Kidney epithelial cell (primary cell): ENCODE measurements at places on chromosomes 12 and 14.

DNA sequence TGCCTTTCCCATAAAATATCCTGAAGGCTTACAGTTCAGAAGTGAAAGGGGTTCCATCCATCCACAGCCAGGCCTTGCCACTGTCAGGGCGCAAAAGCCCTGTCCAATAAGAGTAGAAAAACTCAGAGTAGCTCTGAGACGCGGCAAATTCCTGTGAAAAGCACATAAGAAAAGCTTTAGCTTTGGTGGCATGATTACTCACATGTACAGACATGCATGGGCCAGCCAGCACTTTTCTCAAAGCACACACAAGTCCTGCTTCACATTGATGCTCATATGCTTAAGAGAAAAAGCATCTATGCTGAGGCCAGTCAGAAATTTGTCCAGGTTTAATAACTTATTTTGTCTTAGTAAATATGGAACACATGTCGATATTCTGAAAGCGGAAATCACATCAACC, 25.5 kb downstream of the CLEC1A start:
- DNase-seq, result no peak

DNA sequence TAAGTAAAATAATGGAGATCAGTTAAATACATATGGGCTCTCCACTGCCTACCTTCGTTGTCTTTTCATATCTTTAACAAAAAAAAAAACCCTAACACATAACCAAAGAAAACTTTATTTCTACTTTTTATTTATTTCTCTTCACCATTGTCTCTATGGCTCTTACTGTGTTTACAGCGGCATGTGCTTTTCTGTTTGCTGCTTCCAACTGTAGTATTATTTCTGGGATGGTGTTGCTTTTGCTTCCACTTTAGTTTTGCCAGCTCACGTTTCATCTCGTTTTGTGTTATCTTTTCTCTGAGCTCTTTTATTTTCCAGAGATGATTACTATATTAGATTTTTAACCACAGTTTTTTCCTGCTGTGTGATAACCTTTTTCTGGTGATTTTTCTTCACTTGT, 46.1 kb downstream of the KTN1 start:
- no peak for DNase-seq

DNA sequence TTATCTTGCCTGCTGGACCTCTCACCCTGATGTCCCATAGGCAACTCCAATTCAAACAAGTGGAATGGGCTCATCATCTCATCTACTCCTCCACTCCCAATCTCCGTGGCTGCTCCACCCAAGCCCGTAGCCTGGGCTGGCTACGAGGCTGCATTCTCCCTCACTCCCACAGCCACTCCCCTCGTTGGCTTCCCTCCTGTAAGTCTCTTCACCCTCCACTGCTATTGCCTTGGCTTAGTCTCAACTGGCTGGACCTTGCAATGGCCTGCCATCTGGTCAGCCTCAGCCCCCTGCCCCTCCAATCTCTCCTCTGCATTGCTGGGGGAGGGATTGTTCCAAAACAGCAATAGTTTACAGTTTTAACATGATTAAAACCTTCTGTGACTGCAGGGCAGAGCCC, 44.4 kb upstream of the PELI2 start:
- no peak for DNase-seq

DNA sequence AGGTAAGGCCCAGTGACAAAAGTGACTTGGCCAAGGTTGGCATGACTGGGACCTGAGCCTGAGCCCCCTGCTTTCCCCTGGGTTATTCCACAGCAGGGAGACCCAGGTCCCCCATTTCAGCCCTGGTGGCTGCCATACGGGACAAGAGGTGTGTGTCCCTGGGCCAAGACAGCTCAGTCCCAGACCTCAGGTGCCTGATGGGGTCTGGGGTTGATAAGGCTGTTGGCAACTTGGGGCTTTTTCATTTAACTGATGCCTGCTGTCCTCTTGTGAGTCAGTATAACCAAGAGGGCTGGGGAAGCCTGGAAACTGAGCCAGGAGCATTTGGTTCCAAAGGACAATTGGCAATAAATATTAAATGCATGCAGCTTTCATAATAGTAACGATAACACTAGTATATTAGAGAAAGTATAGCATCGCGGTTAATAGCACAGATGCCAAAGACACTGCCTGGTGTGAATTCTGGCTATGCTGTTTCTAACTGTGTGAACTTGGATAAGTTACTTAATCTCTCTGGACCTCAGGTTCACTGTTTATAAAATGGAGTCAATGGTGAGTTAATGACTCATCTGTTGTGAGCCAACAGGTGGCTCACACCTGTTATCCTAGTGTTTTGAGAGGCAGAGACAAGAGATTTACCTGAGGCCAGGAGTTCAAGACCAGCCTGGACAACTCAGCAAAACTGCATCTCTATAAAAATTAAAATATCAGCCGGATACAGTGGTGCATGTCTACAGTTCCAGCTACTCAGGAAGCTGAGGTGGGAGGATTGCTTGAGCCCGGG, 898 bp downstream of the SDSL start:
- no peak for DNase-seq

DNA sequence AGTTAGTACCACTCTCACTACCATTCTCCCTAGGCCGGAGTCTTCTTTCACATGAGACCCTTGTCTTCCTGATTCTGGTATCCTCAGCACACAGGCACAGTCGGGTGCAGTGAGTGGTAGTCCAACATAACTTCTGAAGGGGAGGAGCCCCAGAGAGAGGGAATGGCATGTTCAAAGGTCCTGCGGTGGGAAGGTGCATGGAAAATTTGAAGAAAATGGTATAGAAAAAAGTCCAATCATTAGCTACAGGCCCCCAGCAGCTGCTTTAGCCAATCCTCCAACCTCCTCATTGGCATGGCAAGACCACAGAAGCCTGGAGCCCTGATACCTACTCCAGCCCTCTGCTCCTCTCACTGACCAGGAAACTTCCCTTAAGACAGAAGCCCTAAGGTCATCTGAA, 96.6 kb downstream of the ZFP36L1 start:
- DNase-seq, result no peak

DNA sequence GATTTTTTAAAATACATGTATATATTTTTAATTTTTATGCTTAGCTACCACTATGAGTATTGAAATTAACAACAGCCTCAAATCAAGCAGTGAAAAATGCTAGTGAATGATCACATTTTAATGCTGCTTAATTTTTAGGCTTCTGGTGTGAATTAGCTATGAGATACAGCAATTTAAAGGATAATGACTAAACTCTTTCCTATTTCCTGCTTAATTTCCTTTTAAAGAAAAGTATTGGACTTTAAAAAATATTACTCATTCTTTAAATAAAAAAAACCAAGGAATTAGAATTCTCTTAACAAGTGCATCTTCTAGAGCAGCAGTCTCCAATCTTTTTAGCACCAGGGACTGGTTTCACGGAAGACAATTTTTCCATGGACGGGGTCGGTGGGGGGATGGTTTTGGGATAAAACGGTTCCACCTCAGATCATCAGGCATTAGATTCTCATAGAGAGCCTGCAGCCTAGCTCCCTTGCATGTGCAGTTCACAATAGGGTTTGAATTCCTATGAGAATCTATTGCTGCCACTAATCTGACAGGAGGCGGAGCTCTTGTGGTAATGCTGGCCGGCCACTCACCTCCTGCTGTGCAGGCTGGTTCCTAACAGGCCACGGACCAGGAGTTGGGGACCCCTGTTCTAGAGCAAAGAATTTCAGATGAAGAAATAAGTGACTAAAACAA, 18.6 kb upstream of the NTN4 start:
- no peak for DNase-seq

DNA sequence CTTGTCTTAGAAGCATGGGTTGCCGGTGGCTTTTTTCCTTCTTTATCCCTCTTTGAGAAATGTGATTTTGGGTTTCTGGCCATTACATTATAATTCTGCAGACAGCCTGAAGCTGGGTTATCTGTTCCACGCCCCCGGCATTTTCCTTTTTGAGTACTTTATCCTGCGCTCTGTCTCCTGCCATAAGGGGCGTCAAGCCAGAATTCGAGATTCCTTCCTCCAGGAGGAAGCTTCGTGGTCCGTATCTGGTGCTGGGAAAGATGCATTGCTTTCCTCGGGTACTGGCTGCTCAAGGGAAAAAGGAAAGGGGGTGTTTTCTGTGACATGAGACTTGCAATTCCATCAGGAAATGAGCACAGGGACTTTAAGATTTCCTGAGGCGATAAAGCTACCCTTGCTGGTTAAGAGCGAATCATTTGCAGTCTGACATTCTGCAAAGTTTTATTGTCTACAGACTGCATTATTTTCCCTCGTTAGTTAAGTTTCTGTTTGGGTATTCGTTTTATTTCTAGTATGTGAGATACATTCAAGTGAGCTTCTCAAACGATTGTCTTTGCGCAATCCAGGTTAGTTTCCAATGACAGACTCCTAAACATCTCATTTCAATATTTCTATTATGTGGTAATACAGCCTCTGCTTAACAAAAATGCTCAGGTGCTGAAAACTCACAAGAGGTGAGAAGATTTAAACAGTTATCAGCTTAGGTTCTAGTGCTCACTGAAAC, 694 bp downstream of the AKAP5 start:
- DNase-seq, result no peak

DNA sequence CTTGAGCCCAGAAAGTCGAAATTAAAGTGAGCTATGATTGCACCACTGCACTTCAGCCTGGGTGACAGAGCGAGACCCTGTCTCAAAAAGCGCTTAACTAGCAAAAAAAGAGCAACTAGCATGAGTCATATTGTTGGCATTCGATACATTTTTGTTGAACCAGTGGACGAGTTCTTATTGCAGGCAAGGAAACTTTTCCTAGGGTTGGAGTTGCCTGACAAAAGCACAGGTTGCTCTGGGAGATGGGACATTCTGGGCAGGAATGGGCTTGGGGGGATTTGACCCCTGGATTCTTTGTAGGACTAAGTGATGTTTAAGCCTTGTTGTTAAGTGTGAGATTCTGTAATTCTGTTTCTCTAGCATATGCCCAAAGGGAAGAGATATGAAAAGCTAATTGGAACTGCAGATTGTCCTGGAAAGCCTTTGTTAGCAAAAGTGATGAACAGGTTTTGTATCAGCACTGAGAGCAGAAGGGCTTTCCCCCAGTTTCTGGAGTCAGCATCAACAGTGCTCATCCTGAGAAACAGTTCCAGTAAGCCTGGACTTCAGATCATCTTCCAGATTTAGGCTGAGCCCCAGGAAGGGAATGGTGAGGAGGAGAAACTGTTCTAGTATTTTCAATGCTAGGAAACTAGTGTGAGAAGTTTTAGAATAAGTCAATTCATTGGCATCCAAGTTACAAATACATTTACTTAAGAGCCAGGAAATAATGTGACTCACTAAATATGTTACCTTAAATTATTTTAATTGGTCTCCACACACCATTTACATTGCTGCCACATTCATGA, 123.1 kb downstream of the SRGAP1 start:
- no peak for DNase-seq

GRCh38 chr12:56988207-56988739, 18.1 kb downstream of the ZBTB39 start:
- no peak for DNase-seq

- no peak for DNase-seq
Observed at GRCh38 chr12:59118356-59118755, 198.1 kb upstream of the LRIG3 start.
